ENCODE measurements at places on chromosomes 16 and 17.

- no peak for DNase-seq
Measured at GRCh38 chr17:43132117-43132516, 7.0 kb upstream of the BRCA1 start.

- peak; percentile 11 for DNase-seq
Measured at GRCh38 chr17:73901661-73902415, 257.6 kb upstream of the SDK2 start.

DNA sequence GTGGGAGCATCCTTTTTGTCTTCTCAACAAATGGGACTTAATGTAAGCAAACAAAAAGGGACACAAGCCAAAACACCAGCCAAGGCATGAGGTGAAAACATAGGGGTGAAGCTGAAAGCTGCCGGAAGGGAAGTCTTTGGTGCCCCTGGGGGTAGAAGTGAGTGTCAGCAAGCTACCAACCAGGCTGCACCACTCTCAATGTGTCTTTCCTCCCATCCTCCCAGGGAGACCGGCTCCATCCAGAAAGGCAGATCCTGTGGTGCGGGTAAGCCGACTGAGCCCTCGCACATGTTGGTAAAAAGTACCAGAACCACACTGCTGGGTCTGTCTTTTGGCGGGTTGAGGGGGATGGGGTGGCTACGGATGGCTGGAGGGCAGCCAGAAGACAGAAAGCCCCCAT, 52.0 kb upstream of the SREBF1 start:
- no peak for DNase-seq

GRCh38 chr16:13313351-13313750, 412.0 kb downstream of the SHISA9 start:
- DNase-seq, result no peak

DNA sequence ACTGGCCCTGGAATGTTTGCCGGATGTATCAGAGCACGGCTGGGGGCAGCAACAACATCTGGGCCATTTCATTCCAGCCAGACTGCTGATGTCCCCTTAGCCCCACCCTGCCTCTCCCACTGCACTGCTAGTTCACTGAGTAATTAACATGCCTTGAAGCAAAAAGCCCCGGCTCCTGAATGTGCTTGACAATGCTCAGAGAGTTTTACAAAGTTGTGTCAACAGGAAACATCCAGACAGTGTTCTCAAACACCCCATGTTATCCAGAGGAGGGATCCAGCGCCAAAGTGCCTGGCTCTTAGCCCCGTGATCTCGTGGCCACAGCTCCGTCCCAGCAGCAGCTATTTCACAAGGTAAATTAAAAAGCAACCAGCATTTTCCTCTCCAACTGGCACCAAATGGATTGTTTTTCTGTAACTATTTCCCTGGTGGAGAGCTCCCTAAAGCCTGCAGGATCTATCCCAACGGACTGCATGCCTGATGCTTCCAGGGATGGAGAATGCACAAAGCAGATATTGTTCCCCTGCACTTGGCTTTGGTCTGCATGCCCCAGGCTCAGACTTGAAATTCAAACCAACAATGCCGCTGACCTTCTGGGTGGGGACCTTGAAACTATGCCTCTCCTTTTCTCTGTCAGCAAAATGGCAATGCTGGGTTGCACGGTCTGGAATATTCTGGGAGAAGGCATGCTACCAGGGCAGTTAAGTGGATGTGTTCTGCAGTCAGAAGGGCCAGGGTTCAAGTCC, 115.6 kb upstream of the CDH5 start:
- no peak for DNase-seq

- DNase-seq, result no peak
Measured at GRCh38 chr17:5631958-5632590, 47.8 kb upstream of the NLRP1 start.

DNA sequence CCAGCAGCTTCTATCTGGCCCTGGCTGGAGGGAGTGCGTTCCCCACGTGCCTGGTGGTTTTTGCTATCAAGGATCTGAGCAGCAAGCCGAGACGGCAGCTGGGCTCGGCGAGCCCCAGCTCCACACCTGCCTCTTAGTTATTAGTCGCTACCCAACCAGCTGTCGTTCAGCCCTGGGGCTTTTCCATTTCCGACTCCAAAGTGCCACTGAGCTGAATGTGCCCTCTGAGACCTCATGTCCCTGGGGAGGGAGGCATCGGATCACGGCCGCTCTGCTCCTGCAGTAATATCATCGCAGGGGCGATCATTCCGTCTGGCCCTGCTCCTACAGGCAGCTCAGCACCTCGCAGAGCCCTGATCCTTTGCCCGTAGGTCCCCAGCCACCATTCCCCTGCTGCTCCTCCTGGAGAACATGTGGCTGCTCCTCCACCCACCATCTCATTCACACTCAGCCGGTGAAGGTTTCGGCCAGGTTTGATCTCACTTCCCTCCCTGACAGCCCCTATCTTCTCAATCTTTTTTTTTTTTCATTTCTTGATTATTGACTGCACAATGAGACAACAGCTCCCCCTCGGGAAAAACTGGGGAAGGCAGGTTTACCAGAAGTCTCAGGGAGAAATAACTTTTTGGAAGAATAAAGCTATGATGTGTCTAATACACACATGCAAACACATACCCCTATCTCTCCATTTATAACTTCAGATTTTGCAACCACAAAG, 86.7 kb downstream of the ZFHX3 start:
- DNase-seq, result peak; percentile 46

DNA sequence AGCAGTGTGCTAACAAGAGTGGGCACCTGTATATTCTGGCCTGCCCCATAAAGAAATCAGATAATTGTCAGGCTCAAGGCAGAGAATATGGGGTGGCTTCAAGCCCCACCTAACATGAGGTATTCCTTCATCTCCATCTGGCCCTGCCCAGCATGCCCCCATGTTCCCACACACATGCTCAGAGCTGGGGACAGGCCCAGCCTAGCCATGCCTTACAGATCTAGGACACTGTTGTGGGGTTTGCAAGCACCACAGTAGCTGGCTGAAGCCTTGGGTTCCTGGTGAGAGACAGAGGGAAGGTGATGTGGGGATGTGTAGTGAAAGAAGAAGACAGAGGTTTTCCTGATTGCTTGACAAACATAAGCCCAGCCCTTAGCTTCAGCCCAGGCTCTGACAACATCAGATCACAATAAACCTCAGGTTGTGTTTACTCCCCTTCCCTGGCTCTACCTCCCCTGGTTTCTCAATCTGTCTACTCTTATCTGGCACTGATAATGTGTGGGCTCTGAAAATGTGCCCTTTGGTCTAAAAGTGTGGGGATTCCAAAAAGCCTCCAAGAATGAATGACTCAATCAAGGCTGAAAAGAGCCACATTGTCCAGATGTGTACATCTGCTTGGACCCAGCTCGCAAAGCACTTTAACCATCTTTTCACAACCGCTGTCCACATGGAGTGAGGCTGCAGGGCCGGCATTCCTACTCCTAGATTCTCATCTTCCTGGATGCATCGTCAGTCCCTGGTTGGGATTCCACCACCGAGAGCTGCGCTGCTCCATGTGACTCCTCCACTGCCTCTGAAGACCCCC, 34.4 kb downstream of the CDRT4 start:
- DNase-seq, result peak; percentile 86

GRCh38 chr17:35578929-35579432, 610 bp upstream of the PEX12 start:
- no peak for DNase-seq

- no peak for DNase-seq
Measured at GRCh38 chr17:48842746-48843145, 11.9 kb downstream of the CALCOCO2 start.

DNA sequence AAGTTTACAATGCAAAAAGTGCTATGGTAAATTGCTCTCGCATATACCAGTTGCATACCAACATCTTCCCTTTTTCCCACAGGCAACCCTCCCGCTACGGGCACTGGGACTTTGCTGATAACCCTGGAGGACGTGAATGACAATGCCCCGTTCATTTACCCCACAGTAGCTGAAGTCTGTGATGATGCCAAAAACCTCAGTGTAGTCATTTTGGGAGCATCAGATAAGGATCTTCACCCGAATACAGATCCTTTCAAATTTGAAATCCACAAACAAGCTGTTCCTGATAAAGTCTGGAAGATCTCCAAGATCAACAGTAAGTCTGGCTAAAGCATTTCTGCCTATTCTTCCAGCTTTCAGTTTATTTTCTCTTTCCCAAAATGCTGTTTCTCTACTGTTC, 27.9 kb upstream of the HSBP1 start:
- DNase-seq, result no peak

DNA sequence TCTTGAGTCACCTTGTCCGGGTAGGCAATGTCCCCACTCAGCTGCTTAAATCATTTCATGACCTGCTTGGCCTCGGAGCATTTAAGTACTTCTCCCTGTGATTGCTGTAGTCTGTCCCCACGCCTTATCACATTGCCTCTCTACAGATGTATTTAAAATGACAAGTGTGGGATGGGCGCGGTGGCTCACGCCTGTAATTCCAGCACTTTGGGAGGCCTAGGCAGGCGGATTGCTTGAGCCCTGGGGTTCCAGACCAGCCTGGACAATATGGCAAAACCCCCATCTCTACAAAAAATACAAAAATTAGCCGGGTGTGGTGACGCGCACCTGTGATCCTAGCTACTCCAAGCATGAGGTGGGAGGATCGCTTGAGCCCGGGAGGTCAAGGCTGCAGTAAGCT, 1.3 kb upstream of the GJC1 start:
- no peak for DNase-seq

DNA sequence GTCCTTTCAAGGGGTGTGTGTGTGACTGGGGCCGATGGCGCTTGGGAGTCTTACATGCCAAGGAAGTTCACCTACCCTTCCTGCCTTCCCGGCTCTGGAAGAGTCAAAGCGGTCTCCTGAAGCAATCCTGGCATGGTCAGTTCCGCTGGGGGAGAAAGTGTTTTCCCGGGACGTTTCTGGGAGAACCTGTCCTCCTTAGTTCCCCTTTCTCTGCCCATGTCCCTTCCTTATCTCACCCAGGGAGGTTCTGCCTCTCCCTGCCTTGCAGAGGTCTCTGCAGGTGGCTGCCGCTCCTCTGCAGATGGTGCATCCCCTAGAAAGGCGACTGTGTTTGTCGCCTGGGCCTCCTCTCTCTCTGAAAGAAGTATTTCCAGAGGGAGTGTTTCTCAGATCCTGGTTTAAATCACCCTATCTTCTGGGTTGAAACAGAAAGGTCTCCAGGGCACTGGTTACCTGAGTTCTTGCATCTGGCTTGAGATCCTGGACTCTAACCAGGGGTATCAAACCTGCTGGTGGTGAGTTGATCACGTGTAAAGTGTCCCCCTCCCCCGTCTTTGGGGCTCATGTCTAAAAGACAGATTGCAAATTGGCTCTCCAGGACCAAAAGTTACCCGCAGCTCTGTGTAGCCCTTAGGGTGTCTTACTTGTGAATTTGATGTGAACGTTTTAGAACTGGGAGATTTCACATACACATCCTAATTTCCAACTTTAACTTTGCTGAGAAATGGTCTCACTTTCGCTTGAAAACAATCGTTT, 1.9 kb downstream of the PRKCB start:
- no peak for DNase-seq

GRCh38 chr17:76547183-76547641, 7.4 kb downstream of the PRCD start:
- DNase-seq, result peak; percentile 48

GRCh38 chr17:37605813-37606505, 3.3 kb downstream of the SYNRG start:
- peak; percentile 5 for DNase-seq

GRCh38 chr17:56440419-56440818, 153.1 kb upstream of the NOG start:
- no peak for DNase-seq

GRCh38 chr17:30345527-30346075, 11.7 kb upstream of the TMIGD1 start:
- DNase-seq, result peak; percentile 24

DNA sequence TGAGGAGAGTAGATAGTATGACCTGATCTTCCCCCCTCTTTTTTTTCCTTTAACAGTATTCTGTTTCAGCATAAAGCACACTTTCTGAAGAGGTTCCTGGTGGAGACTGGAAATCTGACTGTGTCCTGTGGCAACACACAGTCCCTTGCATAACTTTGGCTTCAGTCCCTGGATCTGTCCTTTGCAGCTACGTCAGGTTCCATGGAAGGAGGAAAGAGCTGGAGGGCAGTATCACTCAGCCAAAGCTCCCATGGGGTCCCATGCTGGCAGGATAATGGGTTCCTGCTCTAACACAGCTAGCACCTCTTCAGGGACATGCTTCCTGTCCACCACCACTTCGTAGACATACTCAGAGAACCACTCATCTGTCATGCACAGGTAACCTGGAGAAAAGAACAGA, 13.3 kb upstream of the SLC6A4 start:
- no peak for DNase-seq

- no peak for DNase-seq
Measured at GRCh38 chr17:73491648-73492047, 152.6 kb downstream of the SDK2 start.

GRCh38 chr17:45277992-45278391, 16.1 kb upstream of the SPATA32 start:
- DNase-seq, result no peak

- DNase-seq, result no peak
Measured at GRCh38 chr17:80667462-80668277, 123.0 kb downstream of the RPTOR start.
